ENCODE measurements at places on chromosomes 2 and 18. TPM values are rescaled to one million over a fixed set of nuclear protein-coding genes. Genes with fewer than 3 reads are reported as not detected.

Gene MATN3
- 0.34 TPM for total RNA-seq

DNA sequence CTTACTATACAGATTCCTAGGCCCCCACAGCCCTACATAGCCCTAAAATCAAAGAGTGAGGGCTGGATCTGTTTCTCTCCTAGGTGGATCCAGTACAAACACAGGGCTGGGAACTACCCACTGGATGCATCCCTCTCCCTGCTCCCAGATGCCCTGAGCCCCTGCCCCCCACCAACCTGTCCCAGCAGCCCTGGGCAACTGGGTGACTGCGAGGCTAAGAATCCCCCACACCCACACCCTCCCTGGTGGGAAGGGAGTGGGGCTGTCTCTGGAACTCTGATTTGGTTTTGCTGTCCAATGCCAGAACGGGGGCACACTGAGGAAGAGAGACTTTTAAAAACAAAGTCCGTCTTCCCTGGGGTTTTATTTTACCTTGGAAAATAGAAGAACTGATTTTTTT is 113.1 kb downstream of the SMAD7 start:
- DNase-seq, result peak; percentile 9

- no peak for DNase-seq
Measured at GRCh38 chr2:216402751-216403150, 9.5 kb upstream of the SMARCAL1 start.

GRCh38 chr2:29450596-29451222 is 335.5 kb downstream of the CLIP4 start:
- no peak for DNase-seq

Gene SLC5A7
- not detected for total RNA-seq

- DNase-seq, result peak; percentile 99
Measured at GRCh38 chr2:15730545-15731212, 139.0 kb downstream of the DDX1 start.

Gene ANKRD44
- total RNA-seq, result 18.8 TPM

Gene TWIST2
- total RNA-seq, result 5.5 TPM

Gene PAX3
- total RNA-seq, result 0.25 TPM

- no peak for DNase-seq
Measured at GRCh38 chr2:119786295-119786694, 26.6 kb downstream of the PTPN4 start.

Gene HAT1
- 29.1 TPM for total RNA-seq

GRCh38 chr18:23412351-23412964 is 40.6 kb upstream of the RIOK3 start:
- DNase-seq, result no peak

DNA sequence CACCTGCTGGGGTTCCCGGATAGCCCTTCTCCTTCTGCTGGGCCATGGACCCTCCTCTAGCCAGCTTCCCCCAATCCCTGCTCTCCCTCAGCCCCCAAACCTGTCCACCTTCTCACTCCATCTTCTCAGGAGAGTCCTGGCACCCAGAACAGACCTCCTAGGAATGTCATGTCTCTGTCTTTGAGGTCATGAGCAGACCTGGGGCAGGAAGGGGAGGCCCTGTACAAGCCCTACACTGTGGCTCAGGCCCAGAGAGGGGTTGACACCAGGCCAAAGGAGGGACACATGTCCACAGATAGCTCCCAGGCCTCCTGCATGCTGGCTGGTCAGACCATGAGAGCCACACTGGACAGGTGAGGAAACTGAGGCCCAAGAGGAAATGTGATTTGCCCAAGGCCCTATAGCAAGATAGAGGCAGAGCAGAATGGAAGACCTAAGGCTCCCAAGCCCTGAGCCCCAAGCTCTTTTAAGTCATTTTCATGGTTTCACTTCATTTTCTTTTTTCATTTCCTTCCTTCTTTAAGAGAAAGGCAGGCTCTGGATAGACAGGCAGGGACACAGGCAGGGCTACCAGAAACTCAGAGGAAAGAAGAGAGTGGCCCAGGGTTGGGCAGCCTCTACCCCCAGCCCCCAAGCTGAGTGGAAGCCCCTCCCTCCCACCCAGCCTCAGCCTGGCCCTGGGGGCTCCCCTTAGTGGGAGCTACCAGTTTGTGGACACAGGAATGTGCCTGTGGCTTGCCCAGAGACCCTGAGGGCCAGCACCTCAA is 159.7 kb downstream of the SMAD7 start:
- DNase-seq, result peak; percentile 84

Gene PEX13
- total RNA-seq, result 23.8 TPM
